Urothelium cell line (cell line): ENCODE measurements at places on chromosomes 3 and 15.

GRCh38 chr3:81816473-81817250 lies 55.2 kb upstream of the GBE1 start:
- no peak for DNase-seq

GRCh38 chr3:5232570-5232969 lies 45.1 kb downstream of the EDEM1 start:
- DNase-seq, result no peak

DNA sequence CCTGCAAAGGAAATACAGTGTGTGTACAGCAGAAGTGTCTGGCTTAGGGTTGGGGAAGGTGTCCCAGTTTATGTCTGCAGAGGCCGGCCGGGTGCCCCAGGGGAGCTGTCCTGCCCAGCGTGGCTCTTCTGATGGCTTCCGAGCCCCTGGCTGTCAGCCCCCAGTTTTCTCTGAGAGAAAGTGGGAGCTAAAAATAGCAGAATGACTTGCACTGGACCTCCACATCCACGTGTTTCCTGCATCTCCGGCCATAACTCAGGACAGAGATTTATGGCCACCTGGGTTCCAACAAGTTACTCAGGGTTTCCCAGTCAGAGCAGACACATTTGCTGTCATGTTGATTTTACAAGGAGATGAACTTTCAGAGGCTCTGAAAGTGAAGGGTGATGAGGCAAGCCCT lies 192.0 kb downstream of the ATP10A start:
- DNase-seq, result no peak

DNA sequence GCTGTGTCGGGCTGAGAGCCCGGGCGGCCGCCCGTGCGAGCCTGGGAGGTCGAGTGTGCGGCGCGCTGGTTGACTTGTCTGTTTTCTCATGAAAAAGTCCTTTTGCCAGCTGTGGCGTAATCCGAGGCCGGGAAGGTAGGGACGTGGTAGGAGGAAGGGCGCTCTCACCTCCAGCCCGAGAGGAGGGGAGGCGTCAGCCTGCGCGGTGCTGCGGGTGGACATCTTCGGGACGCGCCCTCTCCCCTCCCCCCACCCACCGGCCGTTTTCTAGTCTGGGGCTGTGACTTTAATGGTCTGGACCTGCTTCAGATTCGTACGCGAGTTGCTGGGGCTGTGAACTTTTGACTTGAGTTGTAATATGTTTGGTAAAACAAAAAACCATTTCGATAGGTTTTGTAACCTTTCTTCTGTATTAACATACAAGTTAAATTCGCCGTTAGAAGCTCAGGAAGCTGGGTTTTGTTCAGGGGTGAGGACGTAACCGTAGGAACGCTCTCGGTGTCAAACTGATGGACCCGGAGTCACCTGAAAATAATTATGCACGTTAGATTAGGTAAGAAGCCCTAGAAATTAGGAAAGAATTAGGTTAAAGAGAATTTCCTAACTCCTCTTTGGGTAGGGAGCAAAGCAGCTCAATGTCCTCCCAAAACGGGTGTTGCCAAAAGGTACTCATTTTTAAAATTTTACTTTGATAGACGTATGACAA lies 762 bp downstream of the NCK1 start:
- DNase-seq, result peak; percentile 49

- no peak for DNase-seq
These were observed 9.2 kb upstream of the SIN3A start for GRCh38 chr15:75460646-75461045.

- DNase-seq, result peak; percentile 2
These were observed 255.6 kb upstream of the CNTN4 start for GRCh38 chr3:1843111-1843510.

DNA sequence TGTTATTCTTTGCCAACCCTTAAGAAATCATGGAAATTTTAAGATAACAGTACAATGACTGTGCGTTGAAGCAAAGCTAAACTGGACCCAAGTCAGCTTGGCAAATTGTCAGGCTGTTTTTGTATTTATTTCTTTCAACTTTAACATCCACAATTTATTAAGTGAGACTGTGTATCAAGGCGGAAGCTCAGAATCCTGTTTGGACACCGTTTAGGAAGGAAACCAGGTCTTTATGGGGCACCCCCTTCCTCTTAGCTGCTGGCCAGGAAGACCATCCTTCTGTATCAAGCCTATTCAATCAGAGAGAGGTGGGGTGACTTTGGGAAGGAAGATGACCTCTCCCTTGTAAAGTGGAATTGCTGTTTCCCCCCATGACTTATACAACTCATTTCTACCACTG lies 166.0 kb downstream of the MCTP2 start:
- no peak for DNase-seq

- no peak for DNase-seq
These were observed 57.3 kb downstream of the THRB start for GRCh38 chr3:24437326-24437725.

DNA sequence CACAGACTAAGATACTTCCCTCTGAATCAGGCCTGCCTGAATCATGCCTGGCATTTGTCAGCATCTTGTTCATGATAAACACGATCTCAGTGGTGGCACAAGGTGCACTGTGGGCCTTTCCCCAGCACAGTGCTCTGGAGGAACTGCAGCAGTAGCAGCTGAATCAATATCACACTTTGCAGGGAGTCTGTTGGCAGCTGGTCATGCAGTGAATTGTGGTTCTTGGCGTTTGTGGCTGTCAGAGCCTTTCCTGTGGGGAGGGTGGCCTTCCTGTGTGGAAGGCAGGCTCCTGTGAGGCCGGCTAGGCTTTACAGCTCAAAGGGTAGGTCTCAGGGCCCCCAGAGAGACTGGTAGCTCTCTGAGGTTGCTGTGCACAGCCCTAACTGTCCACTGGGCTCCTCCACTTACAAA lies 54.4 kb upstream of the TLE3 start:
- DNase-seq, result no peak

- DNase-seq, result no peak
These were observed 1004.1 kb downstream of the TBL1XR1 start for GRCh38 chr3:176193032-176193730.

DNA sequence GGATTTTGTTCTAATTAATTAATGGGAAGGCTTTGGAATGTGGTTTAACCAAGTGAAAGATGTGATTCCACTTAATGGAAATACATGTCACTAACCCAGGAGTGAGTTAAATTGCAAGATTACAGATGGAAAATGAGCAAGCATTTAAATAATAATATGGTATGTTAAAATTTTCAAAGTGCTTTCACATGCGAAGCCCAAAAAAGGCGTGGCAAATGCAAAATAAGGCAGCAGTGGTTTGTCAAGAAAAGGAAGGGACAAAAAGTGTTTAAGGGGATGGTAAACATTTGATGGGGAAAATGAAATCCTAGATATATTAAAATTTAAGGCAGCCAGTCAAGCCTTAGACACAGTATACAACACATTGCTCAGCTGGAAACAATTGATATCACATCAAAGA lies 2.9 kb downstream of the TICRR start:
- no peak for DNase-seq

DNA sequence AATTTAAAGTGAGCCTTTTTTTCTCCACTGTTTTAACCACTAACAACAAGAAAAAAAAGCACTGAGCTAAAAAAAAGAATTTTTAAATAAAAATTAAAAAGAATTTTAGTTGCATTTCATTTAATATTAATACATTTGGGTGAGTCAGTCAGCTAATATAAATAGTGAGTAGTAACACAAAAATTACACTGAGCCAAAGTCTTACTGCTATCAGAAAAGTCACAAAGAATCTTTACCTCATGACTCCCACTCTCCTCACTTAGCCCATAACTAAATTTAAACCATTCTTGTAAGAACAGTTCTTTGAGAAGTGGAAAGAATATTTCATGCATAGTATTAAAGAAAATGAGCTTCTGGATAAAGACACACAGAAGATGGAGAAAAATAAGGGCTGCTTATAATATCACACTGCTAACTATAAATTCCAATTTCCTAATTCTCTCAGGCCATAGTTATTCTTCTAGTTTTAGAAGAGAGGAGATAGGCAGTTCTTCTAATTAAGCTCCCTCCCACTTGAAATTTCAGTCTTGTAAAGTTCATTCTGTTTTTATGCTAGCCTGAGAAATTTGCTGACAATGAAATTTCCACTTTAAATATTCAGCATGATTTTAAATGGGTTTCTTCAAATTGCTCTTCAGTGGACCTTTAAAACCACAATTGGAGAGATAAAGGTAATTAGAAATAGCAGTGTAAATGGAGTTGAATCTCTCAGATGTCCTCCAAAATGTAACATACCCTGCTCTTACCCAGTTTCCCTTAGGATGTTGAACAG lies 17.6 kb downstream of the SHQ1 start:
- DNase-seq, result no peak

GRCh38 chr15:67224889-67225288 lies 29.6 kb downstream of the AAGAB start:
- DNase-seq, result no peak

GRCh38 chr3:79354179-79354688 lies 413.6 kb downstream of the ROBO1 start:
- no peak for DNase-seq

DNA sequence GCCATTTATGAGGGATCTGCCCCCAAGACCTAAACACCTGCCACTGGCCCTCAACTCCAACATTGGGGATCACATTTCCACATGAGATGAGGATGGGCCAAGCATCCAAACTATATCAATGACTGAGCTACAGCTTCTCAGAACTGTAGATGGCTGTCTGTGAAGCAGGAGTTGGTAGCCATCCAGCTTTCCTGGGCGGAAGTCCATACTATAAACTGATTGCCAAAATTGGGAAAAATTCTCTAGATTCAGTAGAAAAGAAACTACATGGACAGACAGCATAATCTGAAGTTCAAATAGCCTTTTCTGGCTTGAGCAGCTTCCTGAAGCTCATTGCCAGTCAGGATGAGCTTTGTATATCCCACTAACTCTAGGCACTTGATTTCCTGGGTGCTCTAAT lies 214.7 kb upstream of the ZBTB20 start:
- DNase-seq, result no peak

DNA sequence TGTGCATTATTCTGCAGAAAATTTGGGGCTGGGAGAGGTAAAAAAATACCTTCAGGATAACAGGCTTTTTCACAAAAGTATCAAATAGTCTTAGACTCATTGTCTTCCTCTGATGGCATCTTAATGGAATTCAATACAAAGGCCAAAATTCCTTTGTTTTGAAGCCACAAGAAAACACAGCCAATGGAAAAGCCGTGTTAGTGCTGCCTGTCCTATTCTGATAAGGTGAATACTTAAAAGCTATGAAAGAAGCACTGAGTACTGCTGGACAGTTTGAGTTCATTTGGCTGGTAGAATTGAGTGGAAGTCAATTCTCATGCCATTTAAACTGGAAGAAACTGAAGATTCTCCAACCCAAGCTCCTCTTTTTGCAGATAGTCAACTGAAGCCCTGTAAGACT lies 395.3 kb upstream of the TPRG1 start:
- DNase-seq, result peak; percentile 41

- no peak for DNase-seq
These were observed 17.5 kb downstream of the MAP6D1 start for GRCh38 chr3:183807881-183808280.

GRCh38 chr3:3599016-3599415 lies 200.2 kb upstream of the LRRN1 start:
- DNase-seq, result no peak

GRCh38 chr3:59422312-59422711 lies 372.5 kb upstream of the CFAP20DC start:
- peak; percentile 35 for DNase-seq

- no peak for DNase-seq
These were observed 875 bp downstream of the GAP43 start for GRCh38 chr3:115624029-115624741.

- no peak for DNase-seq
These were observed 85.3 kb upstream of the TNFSF10 start for GRCh38 chr3:172608575-172608974.

- no peak for DNase-seq
These were observed 182.9 kb downstream of the AKAP13 start for GRCh38 chr15:85563328-85563727.

GRCh38 chr3:81753416-81754027 lies 7.9 kb downstream of the GBE1 start:
- DNase-seq, result no peak

DNA sequence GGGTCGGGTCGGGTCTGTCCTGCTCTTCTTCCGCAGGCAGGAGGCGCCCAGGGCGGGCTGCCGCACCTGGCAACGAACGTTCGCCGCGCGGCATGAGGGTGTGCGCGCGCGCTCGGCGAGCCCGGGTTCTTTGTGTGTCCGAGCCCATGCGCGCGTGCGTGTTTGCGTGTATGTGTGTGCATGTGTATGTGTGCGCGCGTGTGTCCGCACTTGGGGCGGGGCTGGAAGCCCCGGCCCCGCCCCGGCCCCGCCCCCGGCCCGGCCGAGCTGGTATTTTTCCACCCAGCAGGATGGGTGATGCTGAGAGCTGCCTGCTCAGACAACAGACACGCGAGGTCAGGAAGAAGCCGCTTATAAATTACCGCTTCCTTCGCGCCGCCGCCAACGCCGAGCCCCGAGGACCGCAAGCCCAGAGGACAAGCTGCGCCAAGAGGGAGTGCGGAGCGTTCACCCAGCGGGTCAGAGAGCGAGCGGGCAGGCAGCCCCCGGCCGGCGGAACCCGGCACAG lies at the start of gene SLC6A6:
Gene SLC6A6, plus strand, starts transcription at position 303 of the 508 bp plus-strand sequence. CDS start 41,029 bp downstream, outside the sequence.
- peak; percentile 93 for DNase-seq

GRCh38 chr15:97082830-97083229 lies 752.3 kb downstream of the NR2F2 start:
- no peak for DNase-seq

DNA sequence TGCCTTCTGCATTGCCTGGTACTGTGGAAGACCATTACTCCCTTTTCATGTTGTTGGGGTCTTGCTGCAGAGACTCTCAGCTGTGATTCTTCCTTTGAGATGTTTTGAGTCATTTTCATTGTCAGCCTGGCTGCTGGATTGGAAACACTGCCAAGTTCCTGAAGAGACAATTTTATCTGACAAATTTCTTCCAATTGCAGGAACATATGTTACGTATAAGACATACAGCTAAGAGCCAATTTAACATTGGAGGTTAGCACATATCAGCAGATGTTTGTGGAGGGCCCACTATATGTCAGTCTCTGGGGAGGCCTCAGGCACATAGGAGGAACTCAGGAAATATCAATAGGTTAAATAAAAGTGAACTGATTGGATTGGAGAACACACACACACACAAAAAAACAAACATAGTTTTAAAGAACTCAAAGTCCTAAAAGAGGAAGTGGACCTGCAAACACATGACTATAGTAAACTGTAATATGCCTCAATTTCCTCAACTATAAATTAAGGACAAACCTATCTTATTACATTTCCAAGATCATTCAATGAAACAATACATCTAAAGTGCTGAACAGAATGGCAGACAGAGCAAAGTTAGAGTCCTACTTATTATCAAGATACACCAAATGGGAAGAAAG lies 172.3 kb downstream of the MYRIP start:
- no peak for DNase-seq

DNA sequence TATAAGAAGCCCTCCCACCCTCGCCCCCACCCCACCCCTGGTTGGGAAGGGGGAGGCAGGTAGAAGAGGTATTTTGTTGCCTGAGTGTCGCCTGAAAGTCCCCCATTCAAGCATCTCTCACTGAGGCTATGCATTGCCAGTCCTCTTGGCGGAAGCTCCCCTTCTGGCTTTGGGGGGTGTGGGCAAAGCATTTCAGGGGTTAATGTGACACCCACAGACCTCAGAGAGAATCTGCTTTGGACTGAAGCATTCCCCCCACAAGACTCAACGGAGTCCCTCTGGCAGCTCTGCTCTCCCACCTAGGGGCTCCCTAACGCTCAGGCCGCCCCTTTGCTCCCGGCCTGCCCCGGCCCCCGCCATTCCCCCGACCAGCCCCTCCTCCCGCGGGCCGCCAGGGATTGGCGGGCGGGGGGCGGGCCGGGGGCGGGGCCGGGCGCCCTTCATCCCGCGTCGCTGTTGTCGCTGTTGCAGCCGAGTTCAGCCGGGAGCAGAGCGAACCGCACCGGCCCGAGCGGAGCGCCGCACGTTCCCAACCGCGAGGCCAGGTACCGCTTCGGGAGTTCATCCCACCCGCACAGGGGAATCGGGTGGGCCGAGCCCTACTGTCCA lies at the start of gene SLC38A3:
Gene SLC38A3, plus strand, starts transcription at position 468 of the 609 bp plus-strand sequence. CDS start 8,929 bp downstream, outside the sequence.
- peak; percentile 62 for DNase-seq

GRCh38 chr15:45133561-45133920 lies 3.7 kb downstream of the DUOX1 start:
- no peak for DNase-seq
